Ecto neural progenitor cell (in vitro differentiated cells): ENCODE measurements at places on chromosomes 7 and 10.

DNA sequence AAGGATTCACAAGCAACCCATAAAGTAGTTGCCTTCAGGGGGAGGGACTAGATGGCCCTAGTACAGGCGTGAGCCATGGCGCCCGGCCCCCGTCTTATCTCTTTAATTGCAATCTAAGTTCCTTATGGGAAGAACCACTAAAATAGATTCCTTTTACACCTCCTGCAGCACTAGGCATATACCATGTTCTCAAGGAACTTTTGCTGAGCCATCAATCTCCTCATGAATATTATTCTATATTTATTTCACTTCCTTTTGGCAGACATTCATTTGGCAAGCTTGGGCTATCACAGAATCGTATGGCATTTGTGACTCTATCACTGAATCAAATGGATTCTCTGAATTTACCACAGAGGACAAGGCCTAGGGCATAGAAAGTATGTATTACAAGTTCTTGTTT, 14.8 kb upstream of the DNAJC12 start:
- no peak for DNase-seq

DNA sequence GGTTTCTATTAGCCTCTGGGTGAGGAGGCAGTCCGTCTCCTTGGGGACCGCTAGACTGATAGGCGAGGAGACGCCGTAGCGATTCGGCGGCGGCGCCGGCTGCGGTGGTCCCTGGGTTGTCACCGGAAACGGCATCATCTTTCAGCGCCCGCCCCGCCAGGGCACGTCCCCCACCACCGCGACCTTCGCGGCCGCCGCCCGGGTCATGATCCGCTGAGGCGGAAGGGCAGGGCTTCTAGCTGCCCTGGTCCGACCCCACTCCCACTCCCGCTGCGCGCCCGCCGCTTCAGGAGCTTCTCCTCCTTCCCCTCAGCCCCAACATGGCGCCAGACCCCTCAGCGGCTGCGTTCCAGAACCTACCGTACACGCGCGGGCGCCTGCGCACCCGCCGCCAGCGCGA, at the start of gene PAPOLB:
Gene PAPOLB, minus strand, starts transcription at position 358 of the 400 bp plus-strand sequence. Its CDS starts 220 bp downstream, at position 138.
- no peak for DNase-seq

GRCh38 chr7:40092182-40092581, 42.2 kb downstream of the MPLKIP start:
- DNase-seq, result no peak

DNA sequence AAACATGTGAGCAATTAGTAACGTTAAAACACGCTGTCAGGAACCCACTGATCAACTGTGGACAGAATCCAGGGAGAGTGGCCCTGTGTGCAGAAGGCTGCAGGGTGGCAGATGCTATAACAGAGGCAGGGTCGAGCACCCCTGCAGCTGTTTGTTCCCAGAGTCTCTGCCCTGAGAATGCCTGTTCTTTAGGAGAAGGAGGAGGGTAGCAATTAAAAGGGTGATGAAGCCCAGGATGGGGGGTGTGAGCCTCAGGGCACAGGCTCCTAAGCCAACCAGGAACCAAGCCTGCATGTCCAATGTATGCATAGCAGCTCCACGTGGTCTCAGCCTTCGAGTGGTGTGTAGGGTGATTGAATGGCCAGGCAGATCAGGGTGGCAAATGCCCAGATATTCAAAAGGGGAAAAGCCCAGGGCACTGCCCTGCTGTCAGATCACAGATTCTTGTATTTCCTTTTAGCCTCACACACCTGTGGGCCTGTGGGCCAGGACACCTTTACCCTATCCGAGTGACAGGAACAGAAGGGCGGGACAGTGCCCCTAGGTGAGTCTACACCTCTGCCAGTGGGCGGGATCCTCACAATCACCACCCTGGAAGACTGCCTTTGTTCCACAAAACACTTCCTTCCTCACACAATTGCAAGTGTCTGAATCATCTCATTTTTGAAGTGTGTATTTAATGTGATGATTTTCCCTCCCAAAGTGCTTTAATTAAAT, 7.3 kb downstream of the WDFY4 start:
- no peak for DNase-seq

GRCh38 chr7:4957847-4958476, 1.0 kb downstream of the MMD2 start:
- DNase-seq, result no peak

DNA sequence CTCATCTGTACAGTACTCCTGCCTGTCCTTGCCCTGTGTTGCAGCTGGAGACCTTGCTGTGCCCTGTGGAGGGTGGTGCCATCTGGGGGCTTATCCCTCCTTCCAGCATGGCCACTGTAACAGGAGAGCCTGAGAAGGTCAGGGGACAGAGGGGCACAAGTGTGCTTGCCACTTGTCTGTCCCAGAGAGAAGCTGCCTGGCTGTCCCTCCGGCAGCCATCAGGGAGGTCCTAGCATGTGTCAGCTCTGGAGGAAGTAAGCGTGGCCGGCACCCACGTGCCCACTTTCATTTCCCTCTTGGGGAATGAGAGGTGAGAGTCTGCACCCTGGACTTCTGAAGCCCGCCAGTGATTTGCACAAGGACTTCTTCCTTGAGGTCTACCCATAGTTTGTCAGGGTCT, 97.0 kb upstream of the PPIF start:
- no peak for DNase-seq

DNA sequence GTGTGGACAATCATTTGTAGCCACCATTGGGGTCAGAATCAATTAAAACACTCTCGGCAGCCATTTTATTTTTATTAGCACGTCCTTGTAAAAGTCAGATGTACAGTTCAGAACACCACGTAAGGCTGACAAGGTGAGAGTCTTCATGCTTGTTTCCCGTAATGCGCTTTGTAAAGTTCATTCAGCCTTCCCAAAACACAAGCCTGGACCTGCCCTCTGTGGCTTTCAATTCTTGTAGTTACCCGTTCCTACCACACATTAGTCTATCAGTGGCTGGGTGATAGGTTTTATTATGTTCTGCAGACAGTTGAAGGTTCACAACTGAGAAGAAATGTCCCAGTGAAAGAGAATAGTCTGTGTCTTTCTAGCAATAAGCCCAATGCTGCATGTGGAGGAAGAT, 35.4 kb downstream of the GAD2 start:
- DNase-seq, result no peak

- no peak for DNase-seq
These were observed 7.1 kb upstream of the ZNF33B start for GRCh38 chr10:42645516-42645915.

DNA sequence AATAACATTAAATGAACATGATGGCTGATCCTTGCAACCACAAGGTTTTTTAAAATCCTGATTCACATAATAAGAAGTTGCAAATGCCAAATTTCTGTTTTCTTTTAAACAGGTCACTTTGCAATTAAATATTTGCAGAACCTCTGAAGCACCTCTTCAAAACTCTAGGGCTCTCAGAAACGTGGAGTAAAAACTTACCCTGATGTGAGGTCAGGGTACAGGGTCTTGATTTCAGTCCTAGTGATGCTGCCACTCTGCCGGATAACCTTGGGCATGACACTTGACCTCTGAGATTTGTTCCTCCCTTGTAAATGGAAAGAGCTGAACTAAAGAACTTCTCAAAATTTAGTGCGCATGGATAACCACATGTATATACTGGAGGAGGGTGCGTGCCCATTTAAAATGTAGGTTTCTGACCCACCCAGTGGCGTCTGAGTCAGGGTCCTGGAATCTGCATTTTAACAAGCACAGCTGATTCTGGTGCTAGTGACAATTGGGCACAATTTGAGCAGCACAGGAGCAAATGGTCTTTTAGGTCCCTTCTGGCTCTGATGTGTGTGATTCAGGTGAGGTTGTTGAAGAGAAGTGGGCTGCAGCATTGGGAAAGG, 35.5 kb upstream of the TNPO3 start:
- DNase-seq, result no peak

- DNase-seq, result no peak
These were observed 240.9 kb downstream of the KIAA1217 start for GRCh38 chr10:24449769-24450310.

DNA sequence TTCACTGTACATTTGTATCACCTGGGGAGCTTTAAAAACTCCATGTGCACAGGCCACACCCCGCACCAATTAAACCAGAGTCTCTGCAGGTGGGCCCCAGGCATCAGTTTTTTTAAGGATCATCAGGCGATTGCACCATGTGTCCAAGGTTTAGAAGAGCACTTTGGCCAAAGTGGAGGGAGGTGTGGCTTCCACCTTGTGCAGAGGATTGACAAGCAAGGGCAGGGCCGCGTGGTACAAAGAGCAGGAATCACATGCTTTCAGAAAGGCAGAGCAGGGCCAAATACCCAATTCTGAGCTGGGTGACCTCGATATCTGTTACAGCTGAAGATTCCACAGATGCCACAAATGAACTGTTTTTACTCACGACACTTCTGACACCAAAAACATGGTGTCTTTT, 52.4 kb downstream of the NOC3L start:
- no peak for DNase-seq

GRCh38 chr7:159296093-159296681, 151.5 kb upstream of the VIPR2 start:
- DNase-seq, result no peak

- DNase-seq, result no peak
These were observed 203.7 kb upstream of the NPVF start for GRCh38 chr7:25431956-25432450.

DNA sequence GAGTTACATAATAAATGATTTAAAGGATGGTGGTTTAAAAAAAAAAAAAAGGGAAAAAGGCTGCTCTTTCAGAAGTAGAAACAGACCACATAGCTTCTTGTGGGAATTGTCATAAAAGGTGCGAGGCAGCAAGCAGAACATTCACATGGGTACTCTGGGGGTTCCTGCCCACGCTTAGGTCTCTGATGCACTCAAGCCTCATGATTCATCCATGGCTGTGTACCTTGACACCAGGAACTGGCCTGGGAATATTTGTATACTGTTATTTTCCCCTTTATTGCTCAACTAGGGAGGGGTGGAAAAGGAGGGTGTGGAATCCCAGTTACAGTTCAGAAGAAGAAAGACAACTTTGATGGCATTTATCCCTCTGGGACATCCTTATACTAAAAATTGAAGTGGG, 4.0 kb downstream of the PON2 start:
- no peak for DNase-seq

DNA sequence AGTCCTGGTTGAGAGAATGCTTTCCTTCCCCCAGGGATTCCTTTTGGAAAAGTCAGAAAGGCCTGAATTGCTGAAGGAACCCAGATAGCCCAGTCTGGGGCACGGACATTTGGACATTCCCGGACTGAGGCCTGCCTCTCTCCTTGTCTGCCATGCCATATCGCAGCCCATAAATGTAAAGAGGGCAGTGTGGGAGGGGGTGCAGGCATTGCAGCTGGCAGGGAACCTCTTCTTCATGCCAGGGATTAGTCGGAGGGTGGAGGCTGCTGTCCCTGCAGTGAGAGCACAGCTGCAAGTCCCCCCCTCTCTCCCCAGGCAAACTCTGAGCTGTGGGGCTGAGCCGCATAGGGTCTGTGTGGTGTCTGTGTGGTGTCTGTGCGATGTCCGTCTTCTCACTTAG, 486.0 kb upstream of the MKI67 start:
- DNase-seq, result no peak

- DNase-seq, result no peak
These were observed 44.2 kb downstream of the DLD start for GRCh38 chr7:107934991-107935770.

DNA sequence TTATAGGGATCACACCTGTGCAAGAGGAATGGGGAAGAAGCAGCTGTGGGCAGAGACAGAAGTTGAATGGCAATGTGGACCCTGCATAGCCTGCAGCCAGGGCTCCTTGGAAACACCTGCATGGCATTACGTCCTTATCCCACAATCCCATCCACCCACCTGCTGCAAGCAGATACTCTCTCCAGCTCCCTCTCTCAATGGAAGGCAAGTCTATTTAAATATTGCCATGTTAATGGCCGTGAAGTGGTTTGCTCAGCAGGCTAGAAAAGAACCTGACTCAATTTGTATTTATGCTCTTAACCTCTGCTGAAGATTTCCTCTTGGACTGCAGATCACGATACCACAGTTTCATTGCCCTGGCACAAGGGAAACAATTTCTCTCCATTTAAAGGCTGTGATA, 417.0 kb downstream of the TYW1 start:
- DNase-seq, result no peak

DNA sequence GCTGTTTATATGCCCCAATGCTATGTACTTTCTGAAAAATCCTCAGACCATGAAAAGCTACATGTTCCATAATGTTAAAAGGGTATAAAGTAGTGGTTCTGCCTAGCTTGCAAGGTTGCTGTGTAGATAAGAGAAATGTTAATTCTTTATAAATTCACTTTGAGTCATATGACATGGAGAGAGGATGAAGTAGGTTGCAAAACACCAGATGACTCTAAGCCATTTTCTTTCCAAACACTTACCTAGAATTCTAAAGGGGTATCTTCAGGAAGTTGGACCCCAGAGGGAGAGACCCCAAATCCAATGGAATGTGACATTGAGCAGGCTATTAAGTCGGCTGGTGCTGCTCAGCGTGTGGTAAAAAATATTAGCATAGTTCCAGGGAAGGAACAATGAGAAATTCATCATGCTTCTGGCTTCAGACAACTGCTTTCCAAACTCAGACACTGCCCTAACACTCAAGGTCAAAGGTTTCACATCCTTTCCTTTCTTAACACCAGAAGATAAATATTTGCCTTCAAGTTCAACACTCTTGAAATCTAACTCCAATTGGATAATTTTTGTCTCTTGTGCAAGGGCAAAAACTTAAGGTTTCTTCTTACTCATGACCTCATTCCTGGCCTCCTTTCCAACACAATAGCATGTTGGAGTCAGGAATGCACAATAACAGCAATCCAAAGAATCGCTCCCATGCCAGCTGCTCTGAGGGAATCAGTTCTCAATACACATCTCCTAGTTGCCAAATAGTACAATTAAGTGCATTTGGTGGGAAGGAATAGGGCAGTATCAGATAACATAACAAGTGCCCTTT, 100.7 kb upstream of the AFAP1L2 start:
- no peak for DNase-seq

GRCh38 chr7:154735766-154736165, 267.2 kb downstream of the PAXIP1 start:
- DNase-seq, result no peak

- DNase-seq, result no peak
These were observed 3.1 kb downstream of the CNPY1 start for GRCh38 chr7:155543011-155543876.

GRCh38 chr10:78419481-78420265, 386.0 kb downstream of the RPS24 start:
- no peak for DNase-seq

- DNase-seq, result no peak
These were observed 37.0 kb upstream of the LRRC17 start for GRCh38 chr7:102875700-102876295.

GRCh38 chr7:156524818-156525597, 115.6 kb upstream of the RNF32 start:
- no peak for DNase-seq

DNA sequence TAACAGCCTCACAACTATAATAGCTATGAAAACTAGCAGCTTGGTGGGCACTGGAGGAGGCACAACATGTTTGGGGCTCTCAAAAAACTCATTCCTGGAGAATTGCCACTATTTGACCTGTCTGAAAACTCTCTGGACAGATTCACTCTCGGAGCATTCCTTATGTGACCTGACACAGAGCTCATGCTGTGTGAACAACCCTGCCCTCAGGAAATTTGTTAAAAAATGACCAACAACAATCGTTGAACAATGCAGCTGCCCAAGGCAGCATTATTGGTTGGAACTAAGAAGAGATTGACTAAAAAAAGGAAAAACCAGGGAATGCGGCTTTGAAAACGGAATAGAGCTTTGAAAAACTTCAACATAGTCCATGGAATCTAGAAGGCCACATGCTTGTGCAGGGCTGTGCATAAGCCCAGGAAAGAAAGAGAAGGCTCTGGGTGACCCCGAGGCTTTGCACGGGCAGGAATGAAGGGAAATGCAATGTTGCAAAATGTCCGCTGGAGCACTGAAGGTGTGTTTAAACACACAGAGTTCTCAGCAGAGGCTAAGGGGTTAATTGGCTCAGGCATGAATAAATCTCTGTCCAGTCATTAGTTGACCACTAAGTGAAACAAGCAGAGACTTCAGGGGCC, 52.8 kb downstream of the NAMPT start:
- DNase-seq, result no peak
